ENCODE measurements at places on chromosomes 13 and 19.

DNA sequence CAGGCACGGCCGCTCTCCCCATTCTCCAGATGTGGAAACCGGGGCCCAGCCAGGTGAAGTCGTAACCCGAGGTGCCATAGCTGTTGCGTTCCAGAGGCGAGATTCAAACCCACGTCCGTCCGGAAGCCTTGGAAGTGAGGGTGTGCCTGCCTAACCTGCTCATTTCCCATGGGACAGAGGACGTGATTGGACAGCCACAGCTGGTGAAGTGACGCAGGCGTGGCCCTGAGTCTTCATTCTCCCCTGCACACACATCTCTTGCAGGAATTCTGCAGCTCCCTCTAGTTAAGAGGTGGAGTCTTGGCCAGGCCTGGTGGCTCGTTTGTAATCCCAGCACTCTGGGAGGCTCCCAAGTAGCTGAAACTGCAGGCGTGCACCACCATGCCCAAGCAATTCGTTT lies 16.8 kb downstream of the MEIS3 start:
- DNase-seq: no peak

DNA sequence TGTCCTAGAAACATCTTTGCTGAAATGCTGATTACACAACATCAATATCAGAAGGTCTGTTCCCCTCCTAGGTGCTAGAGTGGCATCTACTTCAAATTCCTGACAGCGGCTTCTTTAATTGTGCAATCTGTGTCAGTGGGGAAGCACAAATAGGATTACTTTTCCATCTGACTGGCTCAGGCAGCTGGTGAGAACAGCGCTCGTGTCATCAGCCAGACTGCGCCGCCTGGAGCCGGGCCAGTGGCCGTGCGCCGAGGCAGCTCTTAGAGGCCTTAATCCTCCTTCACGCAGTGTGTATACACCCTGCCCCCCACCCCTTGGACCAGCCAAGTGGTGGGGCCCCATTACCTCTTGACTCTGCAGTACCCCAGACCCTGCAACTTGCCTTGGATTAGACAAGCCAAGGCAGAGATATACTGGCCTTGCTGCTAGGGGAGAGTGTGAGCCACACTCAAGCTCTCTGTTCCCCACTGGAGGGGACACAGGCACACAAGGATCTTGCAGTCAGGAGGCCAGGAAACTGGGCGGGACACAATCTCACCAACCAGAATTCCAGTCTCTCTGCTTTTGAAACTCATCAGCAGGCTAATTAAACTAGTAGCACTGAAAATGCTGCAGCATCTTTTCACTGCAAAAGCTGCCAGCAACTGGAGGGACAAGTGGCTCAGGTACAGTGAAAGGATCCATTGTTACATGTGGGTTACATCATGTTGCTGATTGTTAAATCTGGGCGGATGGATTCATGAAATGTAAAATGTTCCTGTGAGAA lies 48.9 kb upstream of the EPHX3 start:
- no peak for DNase-seq

GRCh38 chr19:53818756-53819155 lies 5.4 kb downstream of the NLRP12 start:
- DNase-seq: no peak

DNA sequence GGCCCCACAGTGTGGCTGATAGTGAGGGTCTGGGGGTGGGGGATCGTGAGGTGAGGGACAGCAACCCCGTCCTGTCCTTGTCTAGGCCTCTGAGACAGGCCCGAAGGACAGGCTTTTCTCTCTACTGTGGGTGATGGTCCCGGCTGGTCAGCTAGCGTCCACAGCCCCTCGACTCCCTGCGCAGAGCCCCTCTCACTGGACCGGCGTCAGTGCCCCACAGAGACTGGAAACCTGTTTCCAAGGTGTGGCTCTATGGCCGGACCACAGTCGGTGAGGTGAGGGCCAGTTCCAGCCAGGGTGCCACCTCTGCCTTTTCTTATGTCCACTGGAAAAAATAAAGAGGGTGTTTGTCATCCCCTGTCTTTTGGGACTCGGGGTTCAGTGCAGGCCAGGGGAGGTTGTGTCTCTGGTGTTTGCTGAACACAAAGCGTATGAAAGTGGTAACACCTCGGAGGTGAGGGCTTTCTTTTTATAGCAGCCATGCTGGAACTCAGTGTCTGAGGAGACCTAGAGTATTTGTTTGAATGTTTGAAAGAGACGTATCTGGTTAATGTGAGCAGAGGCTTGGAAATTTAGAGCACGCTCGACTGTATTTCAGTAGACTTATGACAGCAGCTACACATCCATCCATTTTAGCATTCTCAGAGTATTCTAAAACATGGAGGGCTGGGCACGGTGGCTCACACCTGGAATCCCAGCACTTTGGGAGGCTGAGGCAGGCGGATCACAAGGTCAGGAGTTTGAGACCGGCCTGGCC lies 22.8 kb downstream of the ATP11A start:
- no peak for DNase-seq

DNA sequence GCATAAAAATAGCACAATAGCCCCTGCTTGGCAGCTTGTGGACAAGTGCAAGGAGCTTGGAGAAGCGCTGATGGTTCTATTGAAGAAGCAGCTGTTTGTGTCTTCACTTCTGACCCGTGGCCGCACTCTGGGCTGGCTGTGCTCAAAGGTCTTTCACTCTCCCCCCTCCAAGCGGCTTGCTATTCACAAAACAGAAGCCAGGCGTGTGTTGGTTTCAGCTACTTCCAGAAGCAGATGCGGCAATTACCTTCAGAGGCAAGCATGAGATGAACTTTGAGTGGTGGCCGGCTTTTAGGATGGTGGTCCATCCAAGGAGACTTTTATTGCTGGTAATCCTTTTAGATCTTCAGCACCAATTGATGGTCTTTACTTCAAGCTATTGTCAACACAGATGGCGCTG lies 188.5 kb upstream of the ARGLU1 start:
- no peak for DNase-seq

GRCh38 chr19:14561847-14562351 lies 10.0 kb downstream of the NDUFB7 start:
- DNase-seq: no peak

- DNase-seq: peak; percentile 66
Measured at GRCh38 chr19:610071-610800, 20.6 kb downstream of the HCN2 start.

DNA sequence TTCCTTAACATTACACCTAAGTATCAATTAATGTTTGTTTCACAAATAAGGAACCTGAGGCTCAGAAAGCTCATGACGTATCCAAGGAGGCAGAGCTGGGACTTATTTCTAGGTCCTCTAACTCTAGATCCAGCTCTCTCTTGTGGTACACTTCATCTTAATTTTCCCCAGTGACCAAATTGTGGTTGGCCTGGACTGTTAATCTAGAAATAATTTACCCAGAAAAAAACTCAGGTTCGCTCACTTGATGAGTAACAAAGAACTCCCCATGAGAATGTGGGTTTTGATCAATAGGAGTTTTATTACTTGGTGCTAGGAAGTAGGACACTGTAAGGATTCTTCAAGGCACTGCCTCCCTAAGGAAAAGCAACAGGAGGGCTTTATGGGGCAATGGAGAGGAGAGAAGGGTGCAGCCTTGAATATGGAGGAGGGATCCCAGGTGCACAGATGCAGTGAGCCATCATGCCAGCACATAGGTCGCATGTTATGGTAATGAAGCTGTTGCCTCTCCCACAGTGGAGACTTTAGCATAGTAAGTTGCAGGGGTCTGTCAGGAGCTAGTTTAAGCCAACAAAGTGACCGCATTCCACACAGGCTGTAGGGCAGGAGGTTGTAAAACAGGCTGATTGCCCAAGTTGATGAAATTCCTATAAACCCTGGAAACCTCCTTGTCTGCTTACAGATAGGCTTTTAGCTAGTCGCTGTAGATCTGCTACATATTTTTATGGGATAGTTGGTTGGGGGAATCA lies 14.7 kb downstream of the RAP2A start:
- DNase-seq: no peak

DNA sequence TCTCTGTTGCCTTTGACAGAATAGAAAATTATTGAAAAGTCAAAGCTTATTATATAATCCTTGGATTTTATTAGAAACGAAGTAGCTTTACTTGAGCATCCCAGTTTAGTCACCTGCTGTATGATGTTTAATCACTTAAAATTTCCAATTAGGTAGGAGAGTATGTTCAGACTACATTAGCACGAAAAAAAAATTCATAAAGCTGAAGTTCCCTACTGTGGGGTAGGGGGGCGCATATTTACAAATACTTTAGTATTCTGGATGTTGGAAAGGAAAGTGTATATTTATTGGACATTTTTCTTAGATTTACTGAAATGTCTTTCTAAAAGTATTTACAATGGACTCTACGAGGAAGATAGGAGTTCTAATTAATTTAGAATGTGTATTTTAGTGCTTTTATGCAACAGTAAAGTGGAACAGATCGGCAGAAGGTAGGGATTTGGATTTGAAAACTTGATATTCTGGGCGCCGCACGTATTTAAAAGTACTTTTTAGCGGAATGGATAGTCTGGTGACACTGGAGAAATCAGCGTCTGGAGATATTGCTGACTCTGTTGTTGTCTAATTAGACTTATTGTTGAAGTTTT lies 1.9 kb downstream of the CDK8 start:
- DNase-seq: no peak

DNA sequence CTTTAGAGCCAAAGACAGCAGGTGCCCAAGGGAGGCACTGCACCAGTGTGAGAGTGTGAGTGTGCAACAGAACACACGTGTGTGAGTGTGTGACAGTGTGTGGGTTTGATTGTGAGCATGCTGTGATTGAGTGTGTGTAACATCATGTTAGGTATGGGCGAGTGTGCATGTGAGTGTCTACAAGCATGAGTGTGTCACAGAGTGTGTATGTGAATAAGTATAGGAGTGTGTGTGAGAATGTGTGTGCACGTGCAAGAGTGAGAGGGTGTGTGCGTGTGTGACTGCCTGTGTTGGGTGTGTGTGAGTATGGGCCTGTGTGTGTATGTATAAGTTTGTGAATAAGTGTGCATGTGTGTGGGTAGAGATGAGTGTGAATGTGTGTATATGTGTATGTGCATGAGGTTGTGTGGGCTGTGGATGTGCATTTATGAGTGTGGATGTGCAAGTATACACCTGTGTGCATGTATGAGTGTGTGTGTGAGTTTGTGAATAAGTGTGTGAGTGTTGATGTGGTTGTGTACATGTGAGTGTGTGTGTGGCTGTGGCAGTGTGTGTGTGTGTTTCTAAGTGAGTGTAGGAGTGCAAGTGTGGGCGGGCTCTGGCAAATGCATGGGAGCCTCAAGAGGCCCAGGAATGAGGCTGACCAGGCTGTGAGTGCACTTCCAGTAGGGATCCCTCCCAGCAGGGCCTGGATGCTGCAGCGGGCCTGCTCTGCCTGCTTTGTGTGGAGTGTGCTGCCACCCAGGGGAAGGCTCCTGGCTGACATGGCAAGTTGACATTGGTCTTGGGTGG lies 198.4 kb downstream of the COL4A1 start:
- DNase-seq: no peak

DNA sequence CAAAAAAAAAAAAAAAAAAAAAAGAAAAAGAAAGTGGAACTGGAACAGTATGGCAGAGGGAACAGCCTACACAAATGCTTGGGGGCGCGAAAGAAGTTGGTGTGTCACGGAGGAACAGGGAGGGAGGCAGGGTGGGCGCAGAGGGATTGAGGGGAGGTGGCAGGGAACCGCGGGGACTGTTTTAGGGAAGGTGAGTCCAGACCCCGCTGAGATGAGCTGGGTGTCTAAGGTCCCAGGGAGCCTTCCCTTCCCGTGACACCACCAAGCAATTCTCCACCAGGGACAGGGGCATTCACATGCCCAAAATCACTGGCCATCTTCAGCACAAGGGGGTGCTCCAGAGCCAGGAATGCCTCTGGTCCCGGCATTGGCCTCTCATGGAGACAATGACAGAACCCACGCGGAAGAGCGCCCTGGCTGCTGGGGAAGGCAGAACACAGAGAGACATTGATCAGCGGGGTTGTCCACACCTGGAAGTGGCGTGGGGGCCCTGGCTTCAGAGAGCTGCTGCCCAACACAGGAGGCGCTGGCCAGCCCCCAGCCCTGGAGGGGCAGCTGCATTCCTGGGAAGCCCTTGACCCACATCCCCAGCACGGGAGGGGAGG lies 6.9 kb downstream of the PEAK3 start:
- peak; percentile 56 for DNase-seq

DNA sequence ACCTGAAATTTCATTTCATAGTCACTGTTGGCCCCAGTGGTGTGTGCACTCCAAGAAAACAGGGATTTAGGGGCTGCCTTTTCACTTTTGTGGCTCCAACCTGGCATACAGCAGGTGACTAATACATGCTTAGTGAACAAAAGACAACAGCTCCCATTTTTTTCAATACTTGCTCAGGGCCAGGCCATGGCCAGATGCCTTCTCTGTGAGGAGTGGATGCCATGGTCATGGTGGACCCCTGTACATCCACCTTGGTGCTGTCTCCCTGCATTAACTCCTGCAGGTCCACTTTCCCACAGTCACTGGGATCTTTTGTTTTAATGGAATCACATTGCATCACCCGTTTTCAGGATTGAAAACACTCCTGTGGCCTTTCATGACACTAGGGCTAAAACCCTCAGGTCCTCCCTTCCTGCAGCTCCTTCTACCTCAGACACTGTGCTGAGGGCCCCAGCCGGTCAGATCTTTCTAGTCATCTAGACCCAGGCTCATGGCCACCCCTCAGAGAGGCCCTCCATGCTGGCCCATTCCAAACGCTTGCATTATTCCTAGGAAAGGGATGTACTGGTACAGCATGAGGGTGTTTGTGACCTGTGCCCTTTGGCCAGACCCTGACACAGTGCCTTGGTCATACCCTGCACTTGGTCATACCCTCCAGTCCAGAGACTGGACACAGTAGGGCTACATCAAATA lies 1.2 kb upstream of the TMEM147 start:
- no peak for DNase-seq

- DNase-seq: no peak
Measured at GRCh38 chr19:49855277-49855675, 4.3 kb downstream of the PTOV1 start.

DNA sequence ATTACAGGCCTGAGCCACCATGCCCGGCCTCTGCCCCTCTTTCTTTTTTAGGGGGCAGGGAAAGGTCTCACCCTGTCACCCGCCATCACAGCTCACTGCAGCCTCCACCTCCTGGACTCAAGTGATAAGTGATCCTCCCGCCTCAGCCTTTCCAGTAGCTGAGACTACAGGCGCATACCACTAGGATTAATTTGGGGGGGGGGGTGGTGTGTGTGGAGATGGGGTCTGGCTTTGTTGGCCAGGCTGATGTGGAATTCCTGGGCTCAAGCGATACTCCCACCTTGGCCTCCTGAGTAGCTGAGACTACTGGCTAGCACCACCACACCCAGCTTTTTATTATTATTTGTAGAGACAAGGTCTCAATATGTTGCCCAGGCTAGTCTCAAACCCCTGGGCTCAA lies 4.2 kb downstream of the APOE start:
- DNase-seq: no peak

DNA sequence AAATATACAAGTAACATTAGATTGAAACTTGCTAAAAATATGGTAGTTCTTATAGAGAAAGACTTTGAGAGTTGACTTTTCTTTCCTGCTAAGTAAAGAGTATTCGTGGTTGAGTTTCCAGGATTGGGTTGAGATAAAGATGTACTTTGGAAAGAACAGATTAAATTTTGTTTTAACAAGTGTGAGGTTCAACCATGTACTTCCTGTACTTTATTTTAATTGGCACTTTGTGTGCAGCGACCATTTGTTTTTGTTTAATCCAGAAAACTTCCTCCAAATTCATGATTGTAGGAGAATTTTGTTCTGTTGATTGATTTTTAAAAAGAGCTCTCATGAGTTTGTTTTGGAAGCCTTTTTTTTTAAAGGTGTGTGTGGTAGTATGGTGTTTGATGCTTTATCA lies 46.9 kb downstream of the PAN3 start:
- no peak for DNase-seq

GRCh38 chr19:30070968-30071632 lies 129.1 kb downstream of the URI1 start:
- DNase-seq: peak; percentile 8
